NCI-H510A treated with DMSO at 0.1 percent for 48 hours (cell line): ENCODE measurements at places on chromosomes 6 and 20.

GRCh38 chr6:161835500-161836215, 561.8 kb upstream of the AGPAT4 start:
- no peak for DNase-seq

GRCh38 chr6:146388736-146389364, 154.8 kb upstream of the RAB32 start:
- DNase-seq: no peak

DNA sequence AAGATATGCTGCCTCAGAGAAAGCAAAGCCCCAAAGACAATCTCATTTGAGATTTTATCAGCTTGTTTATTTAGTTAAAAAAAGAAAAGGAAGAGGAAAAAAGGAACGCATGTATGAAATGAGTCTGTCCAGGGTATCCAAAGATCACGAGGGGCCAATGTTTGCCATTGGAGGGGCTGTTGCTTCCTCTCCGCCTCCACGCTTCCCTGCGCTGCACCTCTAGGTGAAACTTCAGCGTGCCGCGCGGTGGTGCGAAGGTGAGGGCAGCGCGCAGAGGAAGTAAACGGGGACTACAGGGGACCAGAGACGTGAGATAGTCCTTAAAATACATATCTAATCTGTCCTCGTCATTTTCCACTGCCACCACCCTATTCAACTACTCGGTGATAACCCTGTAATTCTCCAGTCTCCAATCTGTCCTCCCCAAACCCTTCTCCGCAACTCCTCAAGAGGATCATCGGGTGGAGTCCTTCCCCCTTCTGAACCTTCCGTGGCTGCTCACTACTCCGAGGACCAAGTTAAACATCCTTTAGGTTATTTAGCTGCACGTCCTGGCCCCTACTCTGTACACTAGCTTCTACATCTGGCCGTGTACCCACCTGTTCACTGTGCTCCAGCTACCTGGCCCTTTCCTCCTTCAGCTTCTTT, 1.1 kb upstream of the DCBLD1 start:
- peak; percentile 4 for DNase-seq

DNA sequence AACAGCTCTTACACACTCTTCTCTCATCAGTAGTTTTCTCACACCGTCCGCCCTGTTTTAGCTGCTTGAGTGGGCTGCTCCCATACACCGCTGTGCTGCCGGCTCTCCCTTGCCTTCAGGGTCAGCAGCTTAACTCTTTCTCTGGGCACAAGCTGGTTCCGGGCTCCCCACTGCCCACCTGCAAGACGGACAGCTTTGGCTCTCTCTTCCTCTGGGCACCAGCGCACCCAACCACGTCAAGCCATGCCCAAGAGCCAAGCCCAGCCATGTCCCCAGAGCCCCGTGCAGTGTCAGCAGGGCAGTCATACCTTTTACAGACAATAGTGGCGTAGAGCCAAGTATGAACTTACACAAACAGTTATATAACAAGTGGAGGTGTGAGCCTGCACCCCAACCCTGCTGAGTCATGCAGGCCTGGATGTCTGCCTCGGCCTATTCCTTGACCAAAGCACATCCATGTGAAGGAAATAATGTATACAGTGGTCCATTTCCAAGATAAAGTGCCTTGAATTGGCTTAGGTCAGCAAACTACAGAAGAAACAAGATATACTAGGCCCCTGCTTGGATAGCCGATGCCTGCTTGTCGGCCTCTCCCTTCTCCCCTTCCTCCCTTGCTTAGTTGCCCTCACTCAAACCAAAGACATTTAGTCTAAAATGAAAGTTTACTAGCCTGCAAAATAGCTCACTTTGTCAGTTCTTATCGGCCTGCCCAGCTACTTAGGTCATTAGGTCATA, 89.3 kb downstream of the JPH2 start:
- DNase-seq: no peak

DNA sequence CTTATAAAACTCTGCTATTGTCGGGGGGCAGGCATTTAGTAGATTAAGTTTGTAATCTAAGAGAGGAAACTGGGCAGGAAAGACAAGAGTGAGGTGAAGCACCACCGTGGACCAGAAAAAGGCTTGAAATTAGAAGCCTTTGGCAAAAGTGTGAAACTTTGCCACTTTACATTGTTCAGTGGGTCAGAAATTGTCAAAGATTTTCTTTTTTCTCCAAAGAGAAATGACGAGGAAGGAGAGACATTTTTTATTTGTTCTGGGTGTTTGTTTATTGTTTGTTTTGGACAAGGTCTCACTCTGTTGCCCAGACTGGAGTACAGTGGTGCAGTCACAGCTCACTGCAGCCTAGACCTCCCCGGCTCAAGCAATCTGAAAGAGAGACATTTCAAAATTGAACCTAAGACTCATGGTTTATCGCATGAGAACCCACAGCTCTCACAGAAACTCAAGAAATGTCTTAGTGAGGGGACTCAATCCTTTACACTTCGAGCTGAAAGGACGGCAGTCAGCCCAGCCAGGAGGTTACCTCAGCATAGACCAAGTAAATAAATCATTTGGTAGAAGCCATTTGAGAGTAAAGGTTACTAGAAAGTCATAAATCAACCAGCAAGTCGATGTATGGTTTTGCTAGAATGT, 262.8 kb upstream of the TAB2 start:
- no peak for DNase-seq

DNA sequence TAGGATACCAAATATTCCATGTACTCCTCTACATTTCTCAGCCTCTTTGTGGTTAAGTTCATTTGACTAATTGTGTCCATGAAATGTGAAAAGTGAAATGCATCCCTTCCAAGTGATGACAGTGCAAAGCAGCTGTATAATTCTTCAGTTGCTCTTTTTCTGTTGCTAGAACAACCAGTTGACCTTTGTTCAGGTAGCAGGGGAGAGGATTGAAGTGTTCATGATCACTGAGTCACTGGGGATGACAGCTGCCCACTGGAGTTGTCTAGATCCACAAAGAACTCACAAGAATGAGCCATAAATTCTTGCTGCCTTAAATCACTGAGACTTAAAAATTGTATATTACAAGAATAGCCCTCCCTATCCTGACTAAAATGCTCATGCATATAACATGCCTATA, 254.6 kb downstream of the EPHA7 start:
- peak; percentile 19 for DNase-seq

DNA sequence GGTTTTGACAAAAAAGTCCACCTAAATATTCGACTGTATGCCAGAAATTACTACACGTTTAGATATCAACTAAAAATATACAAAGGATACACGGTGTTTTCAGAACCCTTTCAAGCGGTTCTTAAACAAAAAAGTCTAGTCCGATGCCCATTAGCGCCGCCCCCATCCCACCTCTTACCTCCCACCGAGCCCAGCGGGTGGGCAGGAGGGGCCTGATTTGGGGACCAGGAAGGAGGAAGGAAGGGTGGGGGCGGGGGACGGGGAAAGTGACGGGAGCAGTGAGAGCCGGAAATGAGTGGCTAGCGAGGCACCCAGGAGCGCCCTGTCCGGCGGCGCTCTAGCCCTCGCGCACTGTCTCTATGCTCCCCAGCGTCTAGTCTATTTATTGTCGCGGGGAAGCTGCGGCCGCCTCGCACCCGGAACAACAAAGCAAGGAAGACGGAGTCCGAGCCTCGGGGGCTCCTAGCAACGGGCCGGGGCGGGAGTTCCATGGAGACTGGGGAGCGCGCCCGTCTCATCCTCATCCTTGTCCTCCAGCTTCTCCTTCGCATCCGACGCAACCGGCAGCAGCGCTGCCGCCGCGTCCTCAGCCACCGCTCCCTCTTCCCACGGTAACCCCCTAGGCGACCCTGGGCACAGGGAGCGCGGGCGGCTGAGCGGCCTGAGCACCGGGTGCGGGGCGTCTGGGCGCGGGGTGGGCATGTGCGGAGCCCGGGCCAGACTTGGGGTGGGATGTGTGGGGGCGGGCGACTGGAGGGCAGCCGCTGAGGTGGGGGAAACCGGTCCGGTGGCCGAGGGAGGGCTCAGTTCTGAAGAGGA, at the start of gene TBPL1:
TBPL1 (plus strand) TSS at position 410 of the 819 bp plus-strand sequence. CDS start 26,902 bp downstream, outside the sequence.
- peak; percentile 91 for DNase-seq

DNA sequence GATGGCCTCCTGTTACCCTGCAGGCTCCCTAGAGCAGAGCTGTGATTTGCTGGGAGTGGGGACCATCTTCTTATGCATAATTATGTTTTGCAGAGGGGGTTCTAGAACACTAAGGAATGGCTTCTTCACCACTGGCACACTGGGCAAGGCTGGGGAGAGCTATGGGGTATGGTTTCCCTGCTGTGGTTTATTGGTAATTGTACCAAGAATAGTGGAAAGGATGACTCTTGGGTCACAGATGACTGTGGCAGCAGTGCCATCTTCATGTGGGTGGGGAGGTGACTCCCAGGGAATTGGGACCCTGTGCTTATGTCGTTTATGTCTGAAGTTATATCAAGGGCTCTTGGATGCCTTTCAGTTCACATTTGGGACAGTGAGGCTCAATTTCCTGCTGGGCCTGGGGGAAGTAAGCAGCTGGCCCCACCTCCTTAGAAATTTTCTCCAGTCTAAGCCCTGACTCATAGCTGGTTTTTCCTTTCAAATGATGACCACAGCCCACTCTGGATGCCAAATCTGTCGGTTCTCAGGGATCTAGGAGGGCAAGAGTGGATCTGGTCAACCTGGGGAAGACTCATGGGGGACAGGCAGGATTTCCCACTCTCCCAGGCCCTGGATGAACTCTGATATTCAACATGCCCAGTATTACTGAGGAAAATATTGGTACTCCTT, 230.8 kb downstream of the LRFN2 start:
- DNase-seq: no peak

DNA sequence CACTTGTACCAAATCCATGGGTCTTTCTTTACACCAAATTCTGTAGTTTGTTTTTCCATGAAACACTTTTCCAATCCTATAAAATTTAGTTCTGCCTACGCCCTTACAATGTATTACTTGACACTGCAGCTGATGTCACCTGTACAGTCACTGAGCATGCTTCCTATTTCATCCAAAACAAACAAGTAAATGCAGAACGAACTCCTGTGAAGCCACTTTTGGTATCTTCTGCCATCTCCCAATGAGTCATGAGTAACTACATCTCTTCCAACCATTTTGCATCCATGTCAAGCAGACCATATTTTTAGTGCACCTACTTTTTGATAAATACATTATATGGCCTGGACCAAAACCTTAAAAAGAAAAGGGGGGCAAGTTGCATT, 42.4 kb downstream of the HDDC2 start:
- no peak for DNase-seq

DNA sequence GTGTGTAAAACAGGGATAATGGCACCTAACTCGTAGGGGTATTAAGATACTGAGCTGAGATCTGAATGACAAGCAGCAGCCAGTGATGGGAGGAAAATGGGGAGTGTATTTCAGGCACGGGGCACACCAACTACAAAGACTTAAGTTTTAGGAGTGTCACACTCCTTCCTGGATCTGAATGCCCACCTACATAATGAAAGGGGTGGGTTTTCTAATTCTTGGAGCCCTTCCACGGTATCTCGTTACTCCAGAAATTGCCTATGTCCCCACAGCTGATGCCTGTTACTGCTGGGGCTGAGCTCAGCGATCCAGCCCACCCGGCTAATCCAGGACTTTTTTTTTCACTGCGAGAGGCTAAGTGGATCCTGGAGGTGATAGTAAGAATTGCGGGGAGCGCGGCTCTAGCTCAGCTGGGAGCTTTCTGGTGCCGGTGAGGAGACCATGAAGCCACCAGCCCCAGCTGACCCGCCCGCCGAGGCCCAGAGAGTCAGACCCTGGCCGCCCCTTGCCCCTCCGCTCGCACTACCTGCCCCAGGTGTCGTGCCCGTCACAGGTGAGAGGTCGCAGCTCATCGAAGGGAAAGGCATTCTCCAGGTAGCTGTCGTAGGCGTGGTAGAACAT, 727 bp downstream of the EDEM2 start:
- peak; percentile 33 for DNase-seq

DNA sequence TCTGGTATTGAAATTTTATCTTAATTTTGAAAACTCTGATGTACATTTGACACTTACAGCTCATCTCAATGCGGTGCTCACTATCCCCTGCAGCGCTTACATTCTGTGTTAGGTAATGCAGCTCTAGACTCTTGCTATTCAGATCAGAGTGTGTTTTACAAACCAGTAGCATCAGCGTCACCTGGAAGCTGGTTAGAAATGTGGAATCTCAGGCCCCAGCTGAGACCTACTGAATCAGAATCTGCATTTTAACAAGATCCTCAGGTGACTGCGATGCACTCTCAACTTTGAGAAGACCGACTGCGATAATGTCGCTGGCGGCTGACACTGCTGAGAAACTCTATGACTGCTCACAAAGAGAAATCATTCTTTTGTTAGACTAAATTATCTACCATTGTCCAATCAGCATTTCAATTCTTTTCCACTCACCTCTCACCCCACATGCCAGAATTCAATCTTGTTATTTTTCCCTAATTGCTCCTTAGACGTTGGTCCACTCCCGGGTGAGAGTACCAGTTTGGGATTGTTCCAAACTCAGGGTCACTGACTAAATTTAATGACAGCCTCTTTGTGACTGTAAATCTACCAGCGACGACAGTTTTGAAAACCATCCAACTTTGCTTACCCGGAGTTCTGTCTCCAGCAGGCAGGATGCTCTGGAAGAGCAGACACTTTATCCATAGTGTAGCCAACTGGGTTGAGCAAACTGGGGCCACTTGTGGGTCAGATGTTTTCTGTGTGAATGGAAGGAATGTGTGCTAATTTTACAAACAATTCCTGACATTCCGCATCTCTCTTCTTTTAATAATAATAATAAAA, 140.1 kb upstream of the BTBD3 start:
- DNase-seq: no peak

GRCh38 chr6:46947497-46947896, 25.8 kb upstream of the ADGRF5 start:
- DNase-seq: no peak

DNA sequence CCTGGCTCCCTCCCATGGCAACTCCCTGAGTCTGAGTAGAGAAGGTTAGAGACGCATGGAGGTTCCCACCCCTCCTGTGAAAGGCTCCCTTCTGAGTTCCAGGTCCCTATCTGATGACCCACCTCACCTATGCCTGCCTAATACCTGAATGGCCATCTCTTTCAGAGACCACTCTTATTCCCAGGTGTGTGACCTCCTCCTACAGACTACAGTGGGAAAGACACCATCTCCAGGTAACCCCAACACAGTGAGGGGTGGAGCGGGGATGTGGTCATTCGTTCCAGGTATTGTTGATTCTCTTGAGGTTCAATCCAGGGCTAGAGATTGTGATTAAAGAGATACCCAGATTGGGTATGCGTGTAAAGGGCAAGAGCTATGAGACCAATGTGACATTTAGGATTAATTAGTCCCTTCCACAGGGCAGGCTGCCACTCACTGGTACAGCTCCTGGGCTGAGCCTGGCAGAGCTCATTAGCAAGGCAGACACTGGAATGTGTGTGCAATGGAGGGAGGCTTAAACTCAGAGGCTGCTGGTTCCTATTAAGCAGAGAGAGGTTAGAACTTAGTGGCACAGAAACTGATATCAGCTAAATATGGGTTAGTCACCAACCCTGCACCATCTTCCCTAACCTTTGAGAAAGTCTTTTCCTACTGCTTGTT, 46.5 kb upstream of the IER3 start:
- no peak for DNase-seq

- DNase-seq: no peak
Measured at GRCh38 chr20:19764207-19764606, 6.1 kb downstream of the RIN2 start.
